ENCODE measurements at places on chromosomes 4 and X.

DNA sequence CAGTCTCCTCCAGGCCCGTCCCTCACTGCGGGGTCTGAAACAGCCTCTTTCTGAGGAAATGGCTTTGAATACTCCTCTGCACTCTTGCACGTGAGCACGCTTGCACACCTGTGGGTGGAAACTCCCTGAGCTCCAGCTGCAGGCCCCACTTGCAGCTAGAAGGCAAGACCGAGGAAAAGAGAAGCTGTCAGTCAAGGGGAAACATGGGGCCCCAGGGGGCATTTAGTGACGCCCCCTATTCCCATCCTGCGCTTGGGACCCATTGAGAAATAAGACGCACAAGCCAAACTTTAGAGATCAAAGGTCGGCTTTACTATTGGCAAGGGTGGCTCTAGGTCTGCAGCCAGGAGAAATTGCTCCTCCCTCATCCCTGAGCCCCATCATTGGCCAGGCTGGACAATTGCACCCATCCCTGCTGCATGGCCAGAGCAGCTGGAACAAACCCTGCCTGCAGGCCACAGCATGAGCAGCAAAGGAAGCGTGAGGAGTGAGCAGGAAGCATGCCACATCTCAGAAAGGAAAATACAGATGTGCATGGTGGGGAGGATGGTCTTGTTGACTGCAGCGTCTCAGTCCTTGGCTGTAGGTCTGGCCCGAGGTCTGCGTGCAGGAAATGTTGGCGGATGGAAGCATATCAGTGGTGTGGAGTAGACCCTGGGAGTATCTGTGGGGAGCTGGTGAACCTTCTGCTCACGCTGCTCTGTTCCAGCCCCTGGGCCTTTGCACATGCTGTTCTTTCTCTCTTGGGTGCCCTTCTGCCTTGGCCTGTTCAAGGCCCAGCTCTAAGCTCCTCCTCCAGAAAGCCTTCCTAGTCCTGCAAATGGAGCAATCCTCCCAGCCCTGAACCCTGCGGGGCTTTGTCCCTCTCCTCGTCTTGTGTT, 93.9 kb downstream of the PSAPL1 start:
- no peak for DNase-seq

DNA sequence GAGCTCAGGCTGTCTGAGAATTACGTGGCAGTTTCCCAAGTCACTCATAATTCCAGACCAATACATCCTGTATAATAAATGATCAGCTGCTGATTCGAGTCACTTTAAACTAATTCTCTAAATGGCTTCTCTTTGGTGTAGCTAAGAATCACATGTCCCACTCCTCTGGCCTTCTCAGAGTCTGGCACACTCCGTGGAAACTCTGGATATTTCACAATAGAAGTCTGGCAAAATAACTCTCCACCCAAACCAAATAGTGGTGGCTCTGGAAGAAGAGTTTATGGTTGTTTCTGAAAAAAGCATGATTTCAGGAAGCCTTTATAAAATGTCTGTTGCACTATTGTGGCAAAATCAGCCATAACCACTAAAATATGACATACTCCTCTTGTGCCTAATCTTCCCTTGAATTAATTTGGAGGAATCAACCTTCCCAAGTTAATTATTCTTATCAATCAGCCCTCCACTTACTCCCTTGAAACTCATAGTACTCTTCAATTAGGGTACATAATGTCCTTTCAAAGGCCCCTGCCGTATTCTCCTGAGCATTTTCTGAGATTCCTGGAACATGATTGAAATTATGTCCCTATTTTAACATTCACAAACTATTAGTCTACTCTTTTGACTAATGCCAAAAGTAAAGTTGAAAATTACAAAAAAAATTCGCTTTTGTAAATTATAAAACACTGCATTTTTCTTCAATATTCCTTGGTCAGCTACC, 991.6 kb downstream of the FAT4 start:
- DNase-seq, result no peak

GRCh38 chrX:118493016-118493415, 2.6 kb upstream of the DOCK11 start:
- DNase-seq, result no peak

- no peak for DNase-seq
Measured at GRCh38 chr4:124201636-124202035, 510.9 kb downstream of the ANKRD50 start.

- no peak for DNase-seq
Measured at GRCh38 chrX:36160081-36160480, 240.5 kb downstream of the CFAP47 start.

- no peak for DNase-seq
Measured at GRCh38 chr4:8913121-8913857, 41.6 kb upstream of the HMX1 start.

- DNase-seq, result no peak
Measured at GRCh38 chrX:143017272-143017671, 8.5 kb upstream of the SPANXN4 start.

- DNase-seq, result no peak
Measured at GRCh38 chr4:102586002-102586643, 85.0 kb downstream of the NFKB1 start.

DNA sequence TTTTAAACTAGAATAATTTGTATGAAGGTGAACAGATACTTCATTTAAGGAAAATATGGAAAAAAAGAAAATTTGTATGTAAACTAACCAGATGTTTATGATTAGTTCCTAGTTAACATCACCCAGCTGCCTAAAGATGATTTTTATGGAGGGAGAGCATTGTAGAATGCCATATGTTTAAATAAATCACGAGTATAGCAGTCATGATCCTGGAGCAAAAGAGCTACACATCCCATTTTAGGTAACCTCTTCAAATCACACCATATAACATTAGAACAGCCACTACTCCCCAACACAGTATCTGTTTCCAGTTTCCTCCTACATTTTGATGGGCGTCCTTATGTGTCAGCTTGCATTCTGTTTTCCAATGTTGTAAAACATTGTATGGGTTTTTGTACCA, 571.9 kb upstream of the FAM241A start:
- DNase-seq, result no peak
